MCF 10A (cell line): ENCODE measurements at places on chromosomes 12 and 14.

DNA sequence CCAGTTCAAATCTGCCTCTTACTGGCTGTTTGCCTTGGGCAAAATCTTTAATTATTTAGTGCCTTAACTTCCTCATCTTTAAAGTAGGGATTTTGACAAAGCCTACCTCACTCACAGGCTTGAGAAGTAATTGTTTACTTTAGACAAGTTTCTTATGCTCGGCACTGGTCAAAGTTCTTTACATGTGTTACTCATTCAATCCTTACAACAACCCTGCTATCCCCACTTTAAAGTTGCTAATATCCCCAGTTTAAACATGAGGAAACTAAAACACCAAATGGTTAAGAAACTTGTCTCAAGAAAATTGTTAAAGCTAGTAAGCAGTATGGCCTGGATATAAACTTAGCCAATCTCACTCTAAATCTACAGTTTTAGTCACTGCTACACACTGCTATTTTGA, 204.0 kb upstream of the AVPR1A start:
- DNase-seq: no peak

- DNase-seq: no peak
These were observed 1.4 kb upstream of the PWP1 start for GRCh38 chr12:107684029-107684795.

DNA sequence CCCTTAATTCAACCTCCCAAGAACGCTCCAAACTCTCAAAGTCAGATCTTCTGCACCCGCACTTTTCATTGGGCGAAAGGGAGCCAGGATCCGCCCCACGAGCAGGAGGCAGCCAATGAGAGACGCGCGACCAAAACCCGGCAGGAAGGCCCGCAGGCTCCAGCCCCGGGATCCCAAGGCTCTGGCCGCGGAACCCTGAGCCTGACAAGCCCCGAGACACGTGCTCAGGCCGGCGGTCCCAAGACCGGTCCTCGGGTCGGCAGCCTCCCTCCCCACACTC, 438 bp downstream of the DDX54 start:
- peak; percentile 91 for DNase-seq

GRCh38 chr12:110554184-110554583, 28.9 kb downstream of the PPTC7 start:
- no peak for DNase-seq

- DNase-seq: no peak
These were observed 9.3 kb downstream of the NFKBIA start for GRCh38 chr14:35395283-35395682.

GRCh38 chr12:110613071-110613770, 708 bp upstream of the TCTN1 start:
- DNase-seq: no peak

- no peak for DNase-seq
These were observed 85.2 kb downstream of the PAX9 start for GRCh38 chr14:36746872-36747271.
